Hematopoietic multipotent progenitor cell (in vitro differentiated cells): ENCODE measurements at places on chromosomes 2 and 18. TPM values are rescaled to one million over a fixed set of nuclear protein-coding genes. Genes with fewer than 3 reads are reported as not detected.

Gene SLC23A3
- 0.27 TPM for total RNA-seq

Gene C18orf32
- 4.3 TPM for total RNA-seq

Gene ARL5A
- 16.2 TPM for total RNA-seq

GRCh38 chr18:37812961-37813360 is 247.4 kb upstream of the CELF4 start:
- DNase-seq, result no peak

GRCh38 chr18:4369705-4370104 is 85.4 kb downstream of the DLGAP1 start:
- DNase-seq, result no peak

Gene TEX44
- total RNA-seq, result not detected

Gene MBD1
- 94.8 TPM for total RNA-seq

Gene IGFBP5
- under 0.01 TPM for total RNA-seq
